Parietal lobe (tissue), 2 donors: ENCODE measurements at places on chromosomes 4 and X. TPM values are rescaled to one million over a fixed set of nuclear protein-coding genes. Genes with fewer than 3 reads are reported as not detected.

POLN gene
- 7.8 TPM for total RNA-seq

ZXDB gene
- total RNA-seq = 21.9 TPM

FGFBP1 gene
- total RNA-seq = not detected

IBSP gene
- not detected for total RNA-seq

PAK3 gene
- 105 TPM for total RNA-seq

CLDN2 gene
- total RNA-seq = not detected

ADGRL3 gene
- total RNA-seq = 301 TPM

TBC1D9 gene
- 69.5 TPM for total RNA-seq

STAG2 gene
- 136 TPM for total RNA-seq

CT45A2 gene
- total RNA-seq = not detected

IGSF1 gene
- total RNA-seq = 0.63 TPM

POU4F2 gene
- total RNA-seq = not detected

TCEAL6 gene
- 5.9 TPM for total RNA-seq

TCEAL4 gene
- total RNA-seq = 55.1 TPM

GABRB1 gene
- 139 TPM for total RNA-seq

ALG13 gene
- 73.9 TPM for total RNA-seq

SLC4A4 gene
- 18.5 TPM for total RNA-seq

F11 gene
- not detected for total RNA-seq

CYBB gene
- 6.6 TPM for total RNA-seq

GAGE13 gene
- total RNA-seq = not detected

RBM46 gene
- not detected for total RNA-seq

MAOB gene
- 1.9 TPM for total RNA-seq

P2RY8 gene
- not detected for total RNA-seq

PABPC1L2B gene
- total RNA-seq = not detected

MTMR8 gene
- total RNA-seq = 6.9 TPM

SERPINA7 gene
- not detected for total RNA-seq

COL4A6 gene
- total RNA-seq = 6.3 TPM

ERCC6L gene
- 0.94 TPM for total RNA-seq

IKBKG gene
- 5.9 TPM for total RNA-seq

FAM184B gene
- total RNA-seq = 3.1 TPM

PAGE2 gene
- total RNA-seq = not detected

ZAR1 gene
- total RNA-seq = 0.94 TPM

DMD gene
- total RNA-seq = 95.8 TPM

SPANXC gene
- not detected for total RNA-seq

FAM53A gene
- 0.63 TPM for total RNA-seq

DRP2 gene
- total RNA-seq = 8.5 TPM

DCLK2 gene
- 203 TPM for total RNA-seq

ZDHHC9 gene
- 36.6 TPM for total RNA-seq

SYTL4 gene
- total RNA-seq = 1.3 TPM

UGT2B11 gene
- total RNA-seq = not detected

TCP11X2 gene
- total RNA-seq = 1.9 TPM

RBMX2 gene
- 31.0 TPM for total RNA-seq

DOK7 gene
- 0.63 TPM for total RNA-seq

IL2 gene
- not detected for total RNA-seq

NONO gene
- total RNA-seq = 372 TPM

TMEM33 gene
- total RNA-seq = 58.2 TPM

C4orf51 gene
- not detected for total RNA-seq

PPP1R2C gene
- total RNA-seq = not detected
